ENCODE measurements at places on chromosomes 2 and 18.

DNA sequence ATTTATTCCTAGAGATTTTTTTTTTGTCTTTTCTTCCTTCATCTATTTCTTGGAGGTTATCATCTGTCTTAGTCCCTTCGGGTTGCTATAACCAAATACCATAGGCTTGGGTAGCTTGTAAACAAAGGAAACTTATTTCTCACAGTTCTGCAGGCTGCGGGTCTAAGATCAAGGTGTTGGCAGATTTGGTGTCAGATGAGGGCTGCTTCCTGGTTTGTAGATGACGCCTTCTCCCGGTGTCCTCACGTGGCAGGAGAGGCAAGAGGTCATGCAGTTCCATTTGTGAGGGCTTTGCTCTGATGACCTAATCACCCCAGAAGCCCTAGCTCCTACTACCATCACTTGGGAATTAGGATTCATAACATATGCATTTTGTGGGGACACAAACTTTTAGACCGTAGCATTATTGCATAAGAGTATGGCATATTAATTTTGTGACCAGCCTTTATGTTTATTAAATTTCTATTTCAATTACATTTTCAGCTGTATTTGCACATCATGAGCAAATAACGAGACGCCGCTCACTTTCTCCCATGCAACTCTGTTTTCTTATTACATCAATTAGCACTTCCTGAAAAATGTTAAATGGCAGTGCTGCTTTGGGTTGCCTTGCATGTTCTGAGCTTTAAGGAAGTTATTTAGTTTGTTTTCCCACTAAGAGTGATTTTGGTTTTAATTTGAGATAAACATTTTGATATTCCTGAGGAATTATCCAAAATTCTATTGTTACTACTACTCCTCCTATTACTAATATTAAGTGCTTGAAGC, 246.4 kb upstream of the HDAC4 start:
- no peak for DNase-seq

DNA sequence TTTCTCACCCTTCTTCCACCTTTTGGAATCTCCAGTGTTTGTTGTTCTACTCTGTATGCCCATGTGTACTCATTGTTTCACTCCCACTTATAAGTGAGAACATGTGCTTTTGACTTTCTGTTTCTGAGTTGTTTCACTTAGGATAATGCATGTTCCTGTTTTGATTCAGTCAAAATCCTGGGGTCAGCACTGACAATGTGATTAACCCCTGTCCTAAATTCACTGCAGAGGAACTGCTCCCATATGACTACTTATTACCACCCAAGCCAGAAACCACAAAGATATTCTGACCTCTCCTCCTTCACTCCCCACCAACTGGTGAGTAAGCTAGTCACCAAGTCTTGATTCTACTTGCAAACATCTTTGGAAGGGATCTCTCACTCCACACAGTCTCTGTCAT, 251.4 kb upstream of the TCF4 start:
- no peak for DNase-seq

DNA sequence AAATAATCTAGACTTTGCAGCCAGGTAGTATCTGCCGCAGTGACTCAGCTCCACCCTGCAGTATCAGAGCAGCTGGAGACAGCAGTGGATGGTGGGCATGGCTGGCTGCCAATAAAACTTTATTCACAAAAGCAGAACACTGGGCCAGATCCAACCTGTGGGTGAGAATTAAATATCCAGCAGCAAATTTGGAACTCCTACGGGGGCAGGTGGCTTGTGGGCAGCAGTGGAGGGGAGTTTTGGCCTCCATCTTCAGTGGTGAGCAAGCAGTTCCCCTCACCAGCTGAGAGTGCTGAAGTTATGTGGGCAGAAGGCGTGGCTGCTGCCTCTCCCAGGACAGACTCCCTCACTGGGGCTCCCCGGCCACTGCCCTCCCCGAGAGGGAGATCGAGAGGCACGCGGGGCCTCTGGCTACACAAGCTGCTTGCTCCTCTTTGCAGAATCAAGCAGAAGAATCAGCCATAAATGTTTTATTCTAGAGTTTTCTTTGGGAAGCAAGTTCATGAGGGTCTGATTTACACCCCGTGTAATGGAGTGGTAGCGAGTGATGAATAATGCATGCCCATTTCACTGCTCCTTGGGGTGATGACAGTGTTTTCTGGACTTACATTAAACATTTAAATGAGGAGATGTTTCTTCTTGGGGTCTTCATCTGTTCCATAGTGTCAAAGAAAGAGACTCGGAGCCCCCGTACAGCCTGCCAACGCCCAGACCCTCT, 204.3 kb downstream of the SEPTIN10 start:
- no peak for DNase-seq

GRCh38 chr2:17646081-17646554, 105.6 kb downstream of the VSNL1 start:
- peak; percentile 34 for DNase-seq

DNA sequence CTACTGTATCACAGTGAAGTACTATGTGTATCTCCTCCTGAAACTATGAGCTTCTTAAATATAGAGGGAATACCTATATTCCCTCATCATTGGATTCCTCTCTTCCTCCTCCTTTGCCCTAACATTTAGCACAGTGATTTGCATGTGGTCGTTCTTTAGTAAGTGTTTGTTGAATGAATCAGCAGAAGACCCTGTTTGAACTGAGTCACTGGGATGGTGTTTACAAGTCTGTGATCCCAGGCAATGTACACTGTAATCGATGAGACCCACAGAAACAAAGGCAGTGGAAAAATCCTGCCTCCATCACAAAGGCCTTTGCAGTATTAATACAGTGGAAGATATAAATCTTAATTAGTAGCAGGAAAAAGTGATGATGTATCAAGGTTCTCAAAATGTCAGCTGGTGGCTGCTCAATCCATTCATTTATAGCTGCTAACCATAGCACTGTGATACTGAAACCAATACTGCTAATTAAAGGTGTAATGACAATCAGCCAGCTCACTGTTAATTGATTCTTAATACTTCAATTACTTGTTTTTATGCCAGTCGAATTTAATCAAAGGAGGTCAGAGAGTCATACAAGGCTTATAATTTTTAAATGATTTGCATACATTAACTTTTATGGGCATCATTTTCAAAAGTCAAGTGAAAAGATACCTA, 20.8 kb upstream of the MYO3B start:
- no peak for DNase-seq

- no peak for DNase-seq
Observed at GRCh38 chr2:135230150-135230549, 178.1 kb downstream of the RAB3GAP1 start.

GRCh38 chr2:7392076-7392787, 475.0 kb downstream of the RNF144A start:
- DNase-seq, result no peak

- no peak for DNase-seq
Observed at GRCh38 chr18:79882522-79883241, 68.8 kb downstream of the SLC66A2 start.

GRCh38 chr18:21963336-21963735, 206.1 kb upstream of the GATA6 start:
- DNase-seq, result no peak

DNA sequence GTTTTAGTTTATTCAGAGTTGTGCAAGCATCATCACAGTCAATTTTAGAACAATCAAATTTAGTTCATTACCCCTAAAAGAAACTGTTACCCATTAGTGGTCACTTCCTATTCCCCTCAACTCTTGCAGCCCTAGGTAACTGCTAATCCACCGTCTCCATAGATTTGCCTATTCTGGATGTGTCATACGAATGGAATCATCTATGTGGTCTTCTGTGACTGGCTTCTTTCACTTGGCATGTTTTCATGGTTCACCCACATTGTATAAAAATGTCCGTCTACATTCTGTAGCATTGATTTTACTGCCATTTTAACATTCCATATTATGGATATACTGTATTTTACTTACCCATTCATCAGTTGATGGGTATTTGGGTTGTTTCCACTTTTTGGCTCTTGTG, 5.3 kb upstream of the CEP68 start:
- DNase-seq, result no peak

DNA sequence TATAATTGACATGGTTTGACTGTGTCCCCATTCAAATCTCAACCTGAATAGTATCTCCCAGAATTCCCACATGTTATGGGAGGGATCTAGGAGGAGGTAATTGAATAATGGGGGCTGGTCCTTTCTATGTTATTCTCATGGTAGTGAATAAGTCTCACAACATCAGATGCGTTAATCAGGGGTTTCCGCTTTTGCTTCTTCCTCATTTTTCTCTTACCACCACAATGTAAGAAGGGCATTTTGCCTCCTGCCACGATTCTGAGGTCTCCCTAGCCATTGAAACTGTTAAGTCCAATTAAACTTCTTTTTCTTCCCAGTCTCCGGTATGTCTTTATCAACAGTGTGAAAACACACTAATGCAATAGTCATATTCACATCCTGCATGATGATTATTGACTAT, 1073.3 kb upstream of the CDH2 start:
- no peak for DNase-seq

GRCh38 chr2:173087793-173088496, 12.3 kb downstream of the MAP3K20 start:
- no peak for DNase-seq

DNA sequence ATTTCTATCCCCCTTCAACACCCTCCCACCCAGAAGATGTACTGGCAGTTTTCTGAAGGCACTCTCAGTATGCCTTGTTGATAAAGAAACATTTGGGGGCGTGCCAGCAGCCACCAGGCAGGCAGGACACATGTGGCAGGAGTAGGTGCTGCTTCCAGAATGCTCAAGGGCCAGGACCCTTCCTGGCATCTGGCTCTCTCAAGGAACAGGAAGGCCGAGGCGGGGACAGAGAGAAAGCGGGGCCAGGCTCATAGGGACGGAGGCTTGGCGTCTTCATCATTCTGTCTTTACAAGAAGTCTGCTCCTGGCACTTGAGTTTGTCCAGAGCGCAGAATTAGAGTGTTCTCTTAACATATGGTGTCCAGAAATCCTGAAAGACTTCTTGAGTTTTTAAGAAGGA, 121.6 kb downstream of the FAM210A start:
- DNase-seq, result no peak

- peak; percentile 47 for DNase-seq
Observed at GRCh38 chr2:73979021-73979420, 5.7 kb upstream of the TET3 start.

DNA sequence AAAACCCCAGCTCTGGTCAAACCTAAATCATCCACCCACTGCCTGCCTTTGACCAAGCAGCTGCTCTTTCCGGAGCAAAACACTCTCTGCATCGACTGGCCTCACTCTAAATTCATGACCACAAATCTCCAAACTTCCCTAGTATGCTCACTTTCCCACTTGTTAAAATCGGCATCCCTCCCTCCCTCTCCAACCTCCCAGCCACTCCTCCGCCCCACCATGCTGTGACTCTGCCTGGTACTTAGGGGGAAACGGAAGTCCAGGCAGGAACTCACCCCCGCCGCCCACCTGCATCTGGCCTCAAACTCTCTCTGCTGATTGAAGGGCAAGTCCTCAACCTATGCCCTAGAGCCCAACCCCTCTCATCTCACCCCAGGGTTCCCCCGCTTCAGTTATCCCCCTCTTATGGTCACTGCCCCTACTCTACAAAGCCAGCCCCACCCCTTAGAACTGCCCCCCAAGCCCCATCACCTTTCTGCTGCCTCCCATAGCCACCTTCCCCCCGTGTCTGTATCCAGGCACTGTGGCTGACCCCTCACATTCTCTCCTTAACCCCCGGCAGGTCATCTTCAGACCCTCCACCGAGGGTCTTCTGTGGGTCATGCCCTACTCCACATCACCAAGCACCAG, 3.8 kb upstream of the ADRA2B start:
- no peak for DNase-seq

DNA sequence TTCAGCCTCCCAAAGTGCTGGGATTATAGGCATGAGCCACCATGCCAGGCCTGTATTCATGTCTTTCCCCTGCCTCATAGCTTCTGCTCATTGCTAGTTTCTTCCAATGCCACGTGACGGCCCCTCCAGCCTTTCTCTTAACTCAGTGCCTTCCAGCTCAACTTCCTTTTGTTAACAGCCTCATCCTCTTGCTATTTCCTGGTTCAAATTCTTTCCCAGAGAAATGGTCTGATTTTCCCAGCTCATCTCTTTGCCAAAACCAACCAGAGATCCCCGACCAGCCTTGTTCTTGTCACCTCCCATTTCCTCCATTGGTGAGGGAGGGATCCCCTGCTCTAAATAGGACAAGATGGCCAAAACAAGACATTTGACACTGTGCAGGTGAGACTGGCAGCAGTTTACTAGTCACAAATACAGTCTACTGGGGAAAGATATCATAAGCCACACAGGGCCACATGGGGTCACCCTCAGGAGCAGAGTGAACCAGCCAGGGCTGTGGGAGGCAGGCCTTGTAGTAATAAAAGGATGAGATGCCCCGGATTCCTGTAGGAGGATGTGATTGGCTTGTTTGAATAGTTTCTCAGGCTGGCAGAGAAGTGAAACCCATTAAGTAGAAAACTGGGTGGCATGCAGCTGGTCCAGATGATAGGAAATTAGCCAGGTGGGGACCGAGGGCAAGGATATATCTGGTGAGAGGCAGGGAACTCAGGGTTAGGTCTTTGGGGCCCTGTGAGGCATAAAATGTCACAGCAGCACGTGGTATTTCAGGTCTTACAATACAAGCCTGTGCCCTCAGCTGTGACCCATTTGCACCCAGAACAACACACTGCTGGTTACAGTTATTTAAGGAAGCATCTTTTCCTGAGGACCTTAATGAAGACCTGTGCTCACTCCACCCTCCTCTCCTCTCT, 6.4 kb downstream of the CD207 start:
- no peak for DNase-seq

- DNase-seq, result no peak
Observed at GRCh38 chr2:138071720-138072719, 107.7 kb downstream of the HNMT start.

DNA sequence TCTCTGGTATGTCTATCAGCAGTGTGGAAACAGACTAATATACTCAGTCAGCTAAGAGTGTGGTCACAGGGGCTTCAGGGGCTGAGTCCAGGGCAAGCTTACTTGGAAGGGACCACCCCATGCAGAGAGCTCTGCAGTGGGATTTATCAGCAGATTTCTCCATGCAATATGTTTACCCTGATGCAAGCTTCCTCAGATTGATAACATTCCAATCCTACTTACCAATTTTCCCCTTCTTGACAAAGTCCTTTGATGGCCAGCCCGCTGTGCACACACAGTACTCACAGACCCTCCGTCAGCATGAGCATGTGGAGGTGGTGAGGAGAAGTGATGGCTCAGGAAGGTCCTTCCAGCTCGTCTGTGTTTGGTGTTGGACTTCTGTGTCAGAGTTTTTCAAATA, 51.8 kb downstream of the SH3RF3 start:
- DNase-seq, result no peak

GRCh38 chr18:11322006-11322405, 172.6 kb upstream of the PIEZO2 start:
- no peak for DNase-seq

DNA sequence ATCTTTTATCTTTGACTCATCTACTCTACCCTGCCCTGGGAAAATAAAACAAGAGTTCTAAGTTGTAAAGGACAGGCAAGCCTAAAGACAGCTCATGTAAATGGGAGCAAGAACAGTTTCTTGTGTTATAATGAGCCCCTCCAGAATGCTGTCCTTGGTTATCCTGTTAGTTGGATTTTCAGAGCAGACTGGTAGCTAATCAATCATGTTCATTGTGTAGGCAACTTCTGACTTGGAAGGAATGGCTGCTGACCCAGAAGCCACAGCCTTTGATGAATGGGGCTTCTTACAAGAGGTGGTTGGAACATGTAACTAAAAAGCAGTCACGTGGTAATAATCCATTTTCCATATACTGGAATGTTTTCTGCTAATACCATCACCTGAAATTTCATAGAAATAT, 254.2 kb downstream of the AGPS start:
- no peak for DNase-seq

- no peak for DNase-seq
Observed at GRCh38 chr2:209719034-209719433, 52.6 kb upstream of the UNC80 start.

- DNase-seq, result no peak
Observed at GRCh38 chr18:51342815-51343214, 145.3 kb upstream of the MEX3C start.

- no peak for DNase-seq
Observed at GRCh38 chr2:60884800-60885199, 3.4 kb downstream of the REL start.

Data from GDM1 (cell line).